Cardiac septum (tissue), 1 donor: ENCODE measurements at places on chromosomes 6 and 20. TPM values are rescaled to one million over a fixed set of nuclear protein-coding genes. Genes with fewer than 3 reads are reported as not detected.

Gene DEFB124
- total RNA-seq: not detected

Gene NKAPL
- 6.6 TPM for total RNA-seq

Gene DYNLT2
- 0.83 TPM for total RNA-seq

- no peak for DNase-seq
Observed at GRCh38 chr6:93087606-93088005, 331.8 kb downstream of the EPHA7 start.

DNA sequence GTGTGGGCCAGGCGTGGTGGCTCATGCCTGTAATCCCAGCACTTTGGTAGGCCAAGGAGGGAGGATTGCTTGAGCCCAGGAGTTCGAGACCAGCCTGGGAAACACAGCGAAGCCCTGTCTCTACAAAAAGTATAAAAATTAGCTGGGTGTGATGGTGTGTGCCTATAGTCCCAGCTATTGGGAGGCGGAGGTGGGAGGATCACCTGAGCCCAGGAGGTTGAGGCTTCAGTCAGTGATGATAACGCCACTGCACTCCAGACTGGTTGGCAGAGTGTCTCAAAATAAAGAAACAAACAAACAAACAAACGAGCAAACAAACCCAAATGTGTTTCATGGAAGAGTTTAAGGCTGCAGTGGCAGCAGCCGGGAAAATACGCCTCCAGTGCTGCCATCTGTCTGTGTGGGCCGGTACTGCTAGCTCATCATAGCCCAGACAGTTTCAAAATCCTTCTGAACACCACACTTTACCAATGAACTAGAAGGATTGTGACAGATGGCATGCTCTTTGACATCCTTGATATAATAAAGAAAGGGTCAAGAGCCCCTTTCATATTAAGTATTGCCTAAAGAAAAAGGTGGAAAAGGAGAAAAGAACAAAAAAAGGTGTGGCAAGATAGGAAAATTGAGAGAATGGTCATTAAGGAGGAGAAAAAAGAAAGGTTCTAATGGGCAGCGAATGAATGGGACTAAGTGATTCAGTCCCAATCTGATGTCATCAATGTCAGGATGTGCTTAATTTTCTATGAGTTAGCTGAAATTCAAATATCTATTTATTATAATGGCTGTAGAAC lies 298.6 kb downstream of the SYNE1 start:
- no peak for DNase-seq

- DNase-seq: no peak
Observed at GRCh38 chr20:34110025-34110744, 1.9 kb downstream of the EIF2S2 start.

- no peak for DNase-seq
Observed at GRCh38 chr6:161487694-161488093, 213.8 kb upstream of the AGPAT4 start.

GRCh38 chr6:90113389-90113788 lies 183.3 kb downstream of the BACH2 start:
- no peak for DNase-seq

DNA sequence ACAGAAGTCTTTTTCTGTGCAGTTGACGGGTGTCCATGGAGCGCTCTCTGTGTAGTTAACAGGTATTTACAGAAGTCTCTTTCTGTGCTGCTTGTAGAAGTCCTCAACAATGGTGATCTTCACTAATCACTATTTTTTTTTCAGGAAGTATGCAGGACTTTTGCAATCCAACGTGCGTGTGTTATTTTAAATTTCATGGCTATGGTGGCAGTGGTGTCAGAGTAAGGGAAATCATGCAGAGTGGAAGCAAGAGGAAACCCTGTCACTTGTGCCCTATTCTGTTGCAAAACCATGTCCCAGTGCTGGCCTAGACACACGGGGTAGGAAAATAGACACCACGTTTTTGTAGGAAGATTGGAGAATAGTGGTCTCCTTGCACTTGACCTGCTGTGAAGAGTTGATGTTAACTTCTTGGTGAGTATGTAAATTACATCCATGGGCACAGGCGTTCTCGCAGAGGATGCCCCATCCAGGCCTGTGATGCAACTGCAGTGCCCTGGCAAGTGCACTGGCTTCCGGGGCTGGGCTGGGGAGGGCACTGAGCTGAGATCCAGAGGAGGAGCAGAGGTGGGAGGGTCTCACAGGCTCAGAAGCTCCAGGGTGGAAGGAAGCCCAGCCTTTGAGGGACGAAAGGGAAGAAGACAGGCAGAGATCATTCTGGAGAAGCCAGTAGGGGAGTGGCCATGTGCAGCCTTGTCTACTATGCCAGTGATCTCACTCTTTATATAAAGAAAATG lies 146.5 kb downstream of the SYCP2 start:
- peak; percentile 41 for DNase-seq

GRCh38 chr6:129662406-129662766 lies 47.6 kb downstream of the ARHGAP18 start:
- no peak for DNase-seq

- no peak for DNase-seq
Observed at GRCh38 chr6:154928325-154928922, 66.7 kb upstream of the TIAM2 start.

- no peak for DNase-seq
Observed at GRCh38 chr20:10498200-10498599, 63.1 kb downstream of the SLX4IP start.

DNA sequence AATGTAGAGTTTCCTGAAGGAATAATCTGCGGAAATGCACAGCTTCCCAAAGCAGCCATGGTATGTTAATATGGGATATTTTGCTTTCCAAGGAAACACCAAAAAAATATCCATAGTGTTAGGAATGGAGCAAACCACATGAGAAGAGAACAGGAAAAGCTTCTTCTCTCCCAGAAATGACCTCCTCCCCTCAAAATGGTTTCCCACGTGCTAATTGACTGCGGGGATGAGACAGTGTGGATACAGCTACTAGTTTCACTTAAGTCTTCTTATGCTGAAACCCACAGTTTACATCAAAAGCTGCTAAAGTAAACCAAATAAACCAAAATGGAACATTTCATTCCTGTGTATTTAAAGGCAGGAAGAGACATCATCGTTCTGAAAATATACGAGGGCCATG lies 69.4 kb downstream of the FYN start:
- DNase-seq: no peak

DNA sequence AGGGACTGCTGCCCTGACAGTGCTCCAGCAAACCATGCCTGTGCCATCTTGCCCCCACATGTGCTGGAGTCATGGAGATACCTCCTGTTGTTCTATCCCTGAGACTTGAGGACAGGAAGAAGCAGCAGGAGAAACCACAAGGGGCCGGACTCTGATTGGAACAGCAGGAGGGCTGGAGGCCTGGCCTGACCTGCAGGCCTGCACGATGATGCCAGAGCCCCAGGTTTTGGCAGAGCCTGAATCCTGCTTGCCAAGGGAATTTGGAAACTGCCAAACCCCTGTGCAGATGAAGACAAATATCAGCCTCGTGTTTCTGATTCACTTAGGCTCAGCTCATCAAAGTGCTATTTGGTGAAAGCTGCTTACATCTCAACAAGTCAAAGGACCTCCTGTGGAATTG lies 177.6 kb downstream of the MAFB start:
- DNase-seq: no peak

DNA sequence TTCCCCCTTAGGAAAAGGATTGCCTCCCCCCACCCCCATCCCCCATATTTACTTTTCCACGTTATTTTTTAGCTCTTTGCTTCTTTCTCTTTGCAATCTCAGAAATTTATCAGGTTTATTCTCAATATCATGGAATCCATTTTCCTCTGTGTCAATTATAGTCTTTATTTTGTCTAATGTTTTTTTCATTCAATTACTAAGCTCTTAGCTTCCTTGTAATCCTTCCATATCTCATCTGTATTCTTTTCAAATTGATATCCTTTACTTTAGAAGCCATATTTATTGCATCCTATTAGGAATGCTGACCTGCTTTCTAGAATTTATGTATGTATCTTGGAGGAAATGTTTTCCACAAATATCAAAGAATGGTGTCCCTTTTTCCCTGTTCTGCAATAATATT lies 39.3 kb downstream of the TMC2 start:
- DNase-seq: no peak

DNA sequence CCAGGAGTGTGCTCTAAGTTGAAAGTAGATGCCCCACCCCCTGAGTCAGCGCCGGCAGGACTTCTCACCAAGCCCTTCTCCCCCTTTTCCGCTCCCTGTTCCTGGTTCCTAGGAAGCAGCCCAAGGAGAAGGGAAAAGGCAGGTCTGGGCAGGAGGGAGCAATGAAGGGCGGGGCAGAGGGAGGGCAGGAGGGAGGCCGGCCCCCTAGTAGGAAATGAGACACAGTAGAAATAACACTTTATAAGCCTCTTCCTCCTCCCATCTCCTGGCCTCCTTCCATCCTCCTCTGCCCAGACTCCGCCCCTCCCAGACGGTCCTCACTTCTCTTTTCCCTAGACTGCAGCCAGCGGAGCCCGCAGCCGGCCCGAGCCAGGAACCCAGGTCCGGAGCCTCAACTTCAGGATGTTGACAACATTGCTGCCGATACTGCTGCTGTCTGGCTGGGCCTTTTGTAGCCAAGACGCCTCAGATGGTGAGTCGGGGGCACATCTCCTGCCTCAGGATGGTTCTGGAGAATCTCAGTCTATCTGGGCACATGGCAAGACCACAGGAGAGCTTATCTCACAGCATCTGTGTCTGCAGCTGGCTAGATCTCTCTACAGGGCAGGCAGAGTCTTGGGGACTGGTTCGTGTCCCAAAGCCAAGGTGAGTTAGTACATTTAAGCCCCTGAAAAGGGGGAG lies at the start of gene PROCR:
Gene PROCR (plus strand): TSS at position 320 of the 681 bp plus-strand sequence. CDS start 83 bp downstream, at position 403.
- peak; percentile 92 for DNase-seq

- DNase-seq: no peak
Observed at GRCh38 chr6:149102324-149102723, 215.2 kb upstream of the TAB2 start.

DNA sequence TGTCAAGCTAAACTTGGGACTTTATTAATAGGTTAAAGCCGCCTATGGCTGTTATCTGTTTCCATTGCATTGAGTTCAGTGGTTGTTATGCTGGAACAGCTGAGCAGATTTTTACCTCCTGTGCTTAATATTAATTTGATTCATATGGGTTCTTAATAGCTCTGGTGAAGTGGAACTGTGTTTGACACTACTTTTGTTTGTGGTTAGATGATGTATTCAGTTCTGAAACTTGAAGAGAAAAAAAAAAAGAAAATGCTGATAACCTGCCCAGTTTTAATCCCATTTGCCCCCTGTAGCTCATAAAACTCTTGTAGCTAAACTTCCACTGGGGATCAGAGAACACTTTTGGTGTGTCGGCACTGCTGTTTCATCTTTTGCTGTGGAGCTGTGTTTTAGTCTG lies 117.8 kb downstream of the ZDHHC14 start:
- DNase-seq: no peak

DNA sequence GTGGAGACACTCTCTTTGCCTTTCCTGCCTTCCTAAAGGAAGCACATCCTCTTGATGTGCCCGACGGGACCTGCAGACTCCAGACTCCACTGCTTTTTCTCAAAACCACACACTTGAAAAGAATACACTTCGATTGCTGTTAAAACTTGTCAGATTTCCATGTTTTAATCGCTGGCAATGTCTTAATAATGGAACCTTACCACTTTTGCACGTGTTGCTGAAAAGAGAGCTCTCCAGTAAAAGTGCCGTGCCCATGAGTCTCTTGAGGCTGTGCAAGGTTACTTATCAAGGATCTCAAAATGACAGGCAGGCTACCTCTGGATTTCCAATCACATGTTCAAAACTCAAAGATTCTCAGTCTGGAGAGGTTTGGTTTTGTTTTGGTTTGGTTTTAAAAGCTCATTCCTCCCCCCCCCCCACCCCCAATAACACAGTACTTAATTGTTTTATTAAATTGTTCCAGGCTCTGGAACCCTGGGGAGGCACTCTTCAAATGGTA lies 12.0 kb upstream of the TFAP2A start:
- no peak for DNase-seq

DNA sequence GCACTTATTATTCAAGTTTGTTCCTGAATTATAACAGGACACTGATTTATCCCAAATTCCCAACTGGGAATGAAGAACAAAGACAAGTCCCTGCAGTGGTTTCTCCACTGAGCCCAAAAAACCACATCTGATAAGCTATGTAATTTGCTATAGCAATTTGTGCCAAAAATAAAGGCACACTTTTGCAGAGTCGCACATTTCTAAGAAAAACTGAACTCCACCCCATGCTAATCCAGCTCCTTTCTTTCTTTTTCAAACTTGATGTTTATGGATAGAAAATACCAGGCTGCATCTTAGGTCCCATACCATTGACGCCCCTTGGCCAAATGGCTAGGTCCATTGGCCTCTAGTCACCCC lies 170.2 kb upstream of the CITED2 start:
- no peak for DNase-seq

- DNase-seq: no peak
Observed at GRCh38 chr6:168417679-168418557, 23.1 kb upstream of the SMOC2 start.

DNA sequence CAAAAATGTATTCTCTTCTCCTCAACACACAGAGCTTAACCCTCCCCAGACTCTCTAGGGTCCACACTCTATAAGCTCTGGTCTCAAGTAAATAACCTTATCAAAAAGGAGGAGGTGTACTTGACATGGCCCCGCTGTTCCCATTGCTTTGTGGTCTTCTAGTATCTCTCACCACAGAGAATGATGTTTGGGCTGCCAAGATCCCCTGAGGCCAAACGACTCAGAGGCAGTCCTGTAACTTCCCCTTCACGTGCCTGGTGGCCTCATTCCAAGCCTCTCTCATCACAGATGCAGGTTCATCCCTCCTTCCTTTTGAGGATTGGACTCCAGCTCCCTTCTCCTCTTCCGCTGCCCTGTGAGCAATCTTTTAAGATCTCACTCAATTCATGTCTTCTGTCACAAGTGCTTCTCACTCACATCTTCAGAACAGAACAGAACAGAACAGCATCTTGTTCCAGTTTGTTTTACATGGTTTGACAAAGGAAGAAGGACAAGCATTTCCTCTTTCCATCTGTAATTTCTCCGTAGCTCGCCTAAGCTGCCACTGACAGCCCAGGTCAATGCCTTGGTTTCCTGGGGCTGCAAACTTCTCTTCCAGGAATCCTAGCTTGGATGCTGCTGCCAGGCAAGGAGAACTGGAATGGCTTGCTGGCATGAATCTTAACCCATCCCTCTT lies 541.5 kb downstream of the CD83 start:
- DNase-seq: no peak

DNA sequence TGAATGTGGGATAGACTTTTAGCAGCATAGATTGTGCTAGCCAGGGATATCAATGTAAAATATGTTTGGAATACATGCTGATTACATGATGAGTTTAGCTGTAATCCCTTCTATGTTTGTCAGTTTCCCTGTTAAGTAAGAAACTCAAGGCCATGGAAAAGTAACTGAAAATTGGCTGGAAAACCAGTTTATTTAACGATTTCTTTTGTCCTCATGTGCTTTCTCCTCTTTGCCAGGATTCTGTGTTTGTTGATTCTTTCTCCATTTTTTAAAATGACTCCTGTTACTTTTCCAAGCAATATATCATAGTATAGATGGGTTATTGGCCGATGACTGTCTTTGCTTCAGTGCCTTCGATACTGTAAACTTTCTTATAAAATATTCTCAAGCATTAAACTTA lies 87.5 kb downstream of the SAMD5 start:
- no peak for DNase-seq

DNA sequence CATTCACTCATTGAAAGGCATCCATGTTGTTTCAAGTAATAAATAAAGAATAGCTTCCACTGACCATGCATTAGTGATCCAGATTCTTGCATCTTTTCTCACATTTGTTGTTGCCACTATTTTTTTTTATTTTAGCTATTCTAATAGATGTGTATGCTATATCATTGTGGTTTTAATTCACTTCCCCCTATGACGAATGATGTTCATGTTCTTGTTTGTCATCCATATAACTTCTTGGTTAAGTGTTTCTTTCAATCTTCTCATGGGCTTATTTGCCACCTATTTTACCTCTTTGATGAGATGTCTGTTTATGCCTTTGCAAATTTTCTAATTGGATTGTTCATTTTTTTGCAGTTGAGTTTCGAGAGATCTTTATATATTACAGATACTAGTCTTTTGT lies 681.2 kb downstream of the HDGFL1 start:
- DNase-seq: no peak
